ENCODE measurements at places on chromosomes 2 and 18.

- DNase-seq: peak; percentile 3
Observed at GRCh38 chr2:65103013-65103715, 26.7 kb downstream of the RAB1A start.

DNA sequence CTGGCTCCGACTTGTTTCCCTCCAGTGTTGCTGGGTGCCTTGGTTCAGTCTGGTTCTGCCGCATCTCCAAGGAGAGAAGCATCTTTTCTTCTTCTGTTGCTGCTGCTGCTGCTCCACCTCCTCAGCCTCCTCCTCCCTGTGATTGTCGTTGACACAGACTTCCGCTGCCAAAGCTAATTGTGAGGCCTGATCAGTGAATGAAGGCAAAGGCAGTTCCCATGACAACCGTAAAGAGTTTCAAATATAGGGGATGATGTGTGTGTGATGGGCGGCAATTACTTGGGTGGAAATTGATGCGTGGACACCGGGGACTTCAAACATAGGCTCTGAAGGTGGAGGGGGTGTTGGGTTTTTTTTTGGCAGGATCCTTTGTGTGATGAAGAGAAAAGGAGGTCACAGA lies 13.7 kb downstream of the TET3 start:
- no peak for DNase-seq

- DNase-seq: peak; percentile 17
Observed at GRCh38 chr2:173043476-173043875, 32.2 kb upstream of the MAP3K20 start.

DNA sequence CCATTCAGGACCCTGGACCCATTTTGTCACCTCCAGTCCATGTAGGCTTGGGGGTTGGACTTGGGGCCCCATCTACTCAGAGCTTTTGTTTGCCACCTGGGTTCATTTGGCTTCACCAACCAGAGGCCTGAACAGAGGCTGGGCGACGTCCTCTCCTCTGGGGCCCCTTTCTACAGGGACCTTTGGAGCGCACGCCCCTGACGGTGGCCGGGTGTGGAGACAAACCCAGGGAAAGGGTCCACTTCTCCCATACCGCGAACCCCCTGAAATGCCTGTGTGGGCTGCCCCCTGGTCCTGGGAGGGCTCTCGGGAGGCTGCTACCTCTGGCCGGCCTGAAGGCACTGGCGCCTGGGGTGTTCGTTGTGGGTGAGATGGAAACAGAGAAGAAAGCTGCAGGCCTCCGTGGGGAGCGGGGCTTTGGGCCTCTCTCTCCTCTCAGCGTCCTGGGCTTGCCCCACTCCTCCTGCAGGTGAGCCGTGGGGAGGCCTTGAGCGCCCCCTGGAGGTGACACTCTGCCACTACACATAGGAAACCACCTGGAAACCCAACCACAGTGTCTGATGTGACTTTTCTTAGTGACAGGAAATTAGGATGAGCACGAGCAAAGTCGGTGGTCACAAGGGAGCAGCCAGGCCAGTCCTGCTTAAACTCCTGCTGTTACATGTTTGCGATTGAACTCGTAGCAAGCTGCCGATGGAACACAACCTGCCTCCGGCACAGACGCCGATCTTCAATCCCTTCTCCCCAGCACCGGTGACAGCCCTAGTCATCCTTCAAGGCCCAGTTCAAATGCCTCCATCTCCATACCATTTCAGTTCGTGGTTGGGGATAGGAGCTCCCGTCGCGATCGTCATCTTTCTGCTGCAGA lies 12.0 kb upstream of the NTSR2 start:
- no peak for DNase-seq

- no peak for DNase-seq
Observed at GRCh38 chr2:224069172-224069571, 30.1 kb upstream of the SERPINE2 start.

DNA sequence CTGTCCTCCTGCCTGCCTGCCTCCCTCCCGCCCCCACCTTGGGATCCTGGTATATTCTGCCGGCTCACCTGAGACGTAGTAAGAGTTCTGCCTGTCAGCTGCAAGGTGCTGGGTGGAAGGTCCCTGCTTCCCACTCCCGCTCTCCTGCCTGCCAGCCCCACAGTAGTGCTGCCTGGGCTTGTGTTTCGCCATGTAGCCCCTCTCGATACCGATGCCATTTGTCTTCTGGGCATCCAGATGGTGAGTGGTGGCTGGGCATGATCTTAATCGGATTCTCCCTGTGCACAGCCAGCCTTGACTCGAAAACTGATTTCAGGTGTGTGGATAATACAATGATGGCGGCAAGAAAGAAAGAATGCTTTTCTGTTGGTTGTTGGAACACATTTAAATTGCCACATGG lies 184.9 kb downstream of the AGAP1 start:
- no peak for DNase-seq

- DNase-seq: no peak
Observed at GRCh38 chr2:64952096-64952495, 37.1 kb upstream of the SLC1A4 start.

DNA sequence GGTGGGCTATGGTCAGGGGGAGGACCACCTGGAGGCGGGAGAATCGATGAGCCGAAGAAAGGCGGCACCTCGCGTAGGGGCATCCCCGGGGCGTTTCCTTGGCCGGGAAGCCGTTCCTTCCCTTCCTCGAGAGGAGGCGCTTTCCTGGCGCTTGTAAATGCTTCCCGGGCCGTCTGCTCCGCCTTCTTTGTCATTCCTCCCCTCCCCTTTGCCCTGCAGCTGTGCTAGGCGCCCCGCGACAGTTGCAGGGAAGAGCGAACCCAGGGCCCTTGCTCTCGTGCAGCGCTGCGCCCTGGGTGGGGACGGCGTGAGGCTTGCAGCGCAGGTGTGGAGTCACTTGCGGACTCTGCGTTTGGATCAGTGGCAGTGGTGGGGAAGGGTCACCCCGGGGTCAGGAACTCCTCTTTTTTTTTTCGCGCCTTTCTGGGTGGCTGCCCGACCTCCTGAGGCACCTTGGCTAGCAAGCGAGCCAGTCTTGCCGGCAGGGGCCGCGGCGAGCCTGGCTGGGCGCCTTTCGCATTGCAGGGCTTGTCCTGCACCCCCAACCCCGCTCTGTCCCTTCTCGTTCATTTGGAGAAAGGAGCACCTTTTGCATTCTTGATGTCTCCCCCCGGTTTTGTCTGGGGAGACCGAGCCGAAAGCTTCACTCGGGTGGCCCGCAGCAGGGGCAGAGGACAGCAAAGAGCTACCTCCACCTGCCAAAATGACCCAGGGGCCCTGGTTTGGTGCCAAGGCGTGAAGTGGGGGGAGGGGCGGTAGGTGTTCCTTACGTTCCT lies 858 bp downstream of the KCNS3 start:
- peak; percentile 25 for DNase-seq

DNA sequence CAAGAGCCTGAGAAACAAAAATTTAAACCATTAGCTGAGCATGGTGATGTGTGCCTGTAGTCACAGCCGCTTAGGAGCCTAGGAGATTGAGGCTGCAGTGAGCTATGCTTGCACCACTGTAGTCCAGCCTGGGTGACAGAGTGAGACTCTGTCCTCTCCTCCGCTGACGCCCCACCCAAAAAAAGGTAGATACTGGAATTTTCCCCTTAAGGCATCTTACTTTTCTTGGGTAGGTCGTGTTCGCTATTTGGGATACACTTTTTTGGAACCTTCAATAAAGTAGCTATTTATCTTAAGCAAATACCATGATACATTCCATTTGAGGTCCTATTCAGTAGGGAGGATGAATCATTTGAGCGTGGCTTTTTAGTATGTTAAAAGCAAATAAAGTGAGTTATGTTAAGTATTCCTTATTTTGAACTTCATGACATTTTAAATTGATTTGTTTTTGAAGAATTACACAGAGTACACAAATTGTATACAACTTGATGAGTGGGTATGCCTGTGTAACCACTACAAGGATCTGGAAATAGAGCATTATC lies 38.7 kb downstream of the RALBP1 start:
- no peak for DNase-seq

GRCh38 chr2:124283096-124283495 lies 258.0 kb downstream of the CNTNAP5 start:
- DNase-seq: no peak

DNA sequence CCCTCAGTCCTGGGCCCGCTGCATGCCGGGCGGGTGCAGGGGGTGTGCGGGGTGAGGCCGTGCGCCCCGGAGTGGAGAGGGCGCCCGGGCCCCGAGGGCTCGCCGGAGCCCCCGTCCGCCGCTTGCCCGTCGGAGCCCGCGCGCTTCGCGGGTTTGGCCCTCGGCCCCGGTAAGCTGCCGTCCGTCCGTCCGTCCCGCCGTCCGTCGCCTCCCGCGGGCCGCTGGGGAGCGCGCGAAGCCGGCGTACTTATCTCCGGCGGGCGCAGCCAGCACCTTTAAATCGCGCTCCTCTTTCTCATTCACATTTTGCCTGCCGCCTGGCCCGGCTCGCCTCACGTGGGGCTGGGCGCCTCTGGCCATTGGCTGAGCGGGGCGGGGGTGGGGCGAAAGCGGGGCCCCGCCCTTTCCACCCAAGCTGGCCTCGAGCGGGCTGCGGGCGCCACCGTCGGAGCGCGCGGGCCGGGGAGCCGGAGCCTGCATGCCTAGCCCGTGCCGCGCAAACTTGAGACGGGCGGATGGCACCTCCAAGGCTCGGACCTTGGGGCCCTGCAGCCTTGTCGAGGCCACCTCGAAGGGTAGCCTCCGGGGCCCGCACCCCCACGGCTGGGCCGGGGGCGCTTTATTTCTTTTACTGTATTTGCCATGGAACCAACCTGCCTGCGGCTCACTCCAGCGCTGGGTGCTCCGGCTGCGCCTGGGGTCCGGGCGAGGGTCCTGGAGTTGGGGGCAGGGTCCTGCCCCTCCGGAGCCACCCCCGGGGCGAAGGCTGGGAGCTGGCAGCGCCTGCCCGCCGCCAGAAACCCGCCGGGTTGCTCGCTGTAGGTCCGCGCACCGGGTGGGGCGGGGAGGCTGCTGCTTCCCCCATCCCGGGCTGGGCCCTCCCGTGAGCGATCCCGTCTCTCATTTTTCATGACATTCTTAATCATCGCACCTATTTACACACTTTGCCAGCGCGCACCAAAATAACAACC lies at the start of gene GBX2:
Gene GBX2 (minus strand): TSS at position 277 of the 971 bp plus-strand sequence. CDS start 415 bp downstream, outside the sequence.
- DNase-seq: peak; percentile 49

DNA sequence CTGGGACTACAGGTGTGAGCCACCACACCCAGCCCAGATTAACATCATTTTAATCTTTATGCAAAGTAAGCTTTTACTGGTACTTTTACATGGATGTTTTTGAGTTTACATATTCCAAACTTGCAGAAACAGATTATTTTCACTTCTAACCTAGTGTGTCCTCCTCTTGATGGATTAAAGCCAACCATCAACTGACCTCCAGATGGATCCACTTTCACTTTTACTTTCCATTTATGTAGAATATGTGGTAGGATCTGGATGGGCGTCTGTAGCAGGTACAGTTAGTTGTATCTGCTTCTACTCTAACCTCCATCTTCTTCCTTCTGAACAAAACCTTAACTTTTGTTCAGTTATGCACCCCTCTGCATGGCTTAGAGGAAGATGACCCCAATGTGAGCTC lies 264.1 kb downstream of the CDH20 start:
- DNase-seq: no peak

GRCh38 chr2:171383134-171383533 lies 50.7 kb downstream of the METTL8 start:
- no peak for DNase-seq

DNA sequence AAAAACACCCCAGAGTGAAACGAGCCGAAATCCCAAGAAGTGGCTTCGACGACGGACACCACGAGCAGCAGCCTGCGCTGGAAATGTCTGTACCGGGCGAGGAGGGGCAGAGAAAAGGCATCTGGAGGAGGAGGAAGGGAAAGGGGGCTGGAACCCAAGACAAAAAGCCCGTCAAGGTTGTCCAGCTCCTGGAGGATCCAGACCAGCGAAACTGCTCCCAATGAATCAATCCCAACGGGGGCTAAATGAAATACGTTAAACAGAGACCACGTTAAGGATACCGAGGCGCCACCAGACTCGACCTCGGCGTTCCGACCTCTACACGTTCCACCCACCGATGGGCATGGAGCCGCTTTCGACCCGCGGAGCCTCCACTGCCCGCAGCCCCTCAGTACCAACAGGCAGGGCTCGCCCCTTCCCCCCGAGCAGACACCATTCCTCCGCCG lies 400 bp downstream of the CCDC88A start:
- no peak for DNase-seq

Data from substantia nigra (tissue), 51 donors.